ENCODE measurements at places on chromosomes 16 and 17.

DNA sequence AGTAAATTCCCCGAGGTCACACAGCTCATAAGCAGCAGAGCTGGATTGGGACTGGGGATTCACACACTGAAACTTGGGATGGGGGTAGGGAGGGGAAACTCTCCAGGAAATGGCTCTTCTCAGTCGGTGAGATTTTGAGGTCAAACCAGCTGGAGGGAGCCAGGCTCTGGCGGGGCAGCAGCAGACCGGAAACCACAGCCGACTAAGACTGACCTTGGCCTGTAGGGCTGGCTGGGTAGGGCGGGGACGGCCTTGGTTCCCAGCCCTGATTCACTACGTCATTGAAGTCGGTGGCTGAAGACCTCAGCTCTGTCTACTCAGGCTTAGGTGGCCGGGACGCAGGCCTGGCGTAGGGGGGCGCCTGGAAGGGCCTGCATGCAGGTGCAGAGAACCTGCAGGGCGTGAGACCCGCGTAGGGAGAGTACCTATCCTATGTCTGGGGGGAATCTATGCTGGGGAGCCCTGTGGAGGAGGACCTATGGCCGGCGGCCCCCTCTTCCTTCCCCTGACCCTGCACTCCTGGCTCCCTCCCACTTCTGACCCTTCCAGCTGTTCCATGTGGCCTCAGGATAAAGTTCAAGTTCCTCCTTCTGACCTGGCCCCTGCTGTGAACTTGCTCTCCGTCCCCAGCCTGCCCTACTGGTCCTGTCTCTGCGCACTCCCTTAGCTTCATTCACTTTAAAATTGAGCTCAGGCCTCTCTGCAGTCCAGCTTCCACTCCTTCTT lies 11.9 kb upstream of the SLC4A1 start:
- DNase-seq: no peak

- no peak for DNase-seq
Observed at GRCh38 chr17:49439305-49439672, 24.6 kb upstream of the PHB1 start.

DNA sequence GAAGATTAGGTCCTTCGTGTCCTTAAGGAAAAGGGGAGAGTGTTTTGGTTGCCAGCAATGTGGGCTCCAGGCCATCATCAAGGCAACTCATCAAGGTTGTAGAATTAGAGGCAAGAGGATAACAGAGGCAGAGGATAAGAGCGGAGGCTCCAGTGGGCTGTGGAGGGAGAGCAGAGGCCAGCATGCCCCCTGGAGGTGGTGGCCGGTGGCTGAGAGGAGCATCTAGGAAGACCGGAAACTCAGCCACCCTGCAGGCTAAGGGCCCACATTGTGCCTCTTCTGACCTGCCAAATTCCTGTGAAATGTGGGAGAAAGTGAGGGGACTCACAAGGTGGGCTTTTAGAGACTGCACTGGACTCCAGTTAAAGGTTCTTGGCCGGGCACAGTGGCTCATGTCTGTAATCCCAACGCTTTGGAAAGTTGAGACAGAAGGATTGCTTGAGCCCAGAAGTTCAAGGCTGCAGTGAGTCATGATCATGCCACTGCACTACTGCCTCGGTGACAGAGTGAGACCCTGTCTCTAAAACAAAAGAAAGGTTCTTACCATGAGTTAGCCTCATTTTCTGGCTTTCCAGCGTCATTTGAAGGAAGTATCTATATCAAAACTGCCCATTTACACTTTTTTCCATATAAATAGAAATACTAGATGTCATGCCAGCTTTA lies 62.7 kb upstream of the ADORA2B start:
- no peak for DNase-seq

DNA sequence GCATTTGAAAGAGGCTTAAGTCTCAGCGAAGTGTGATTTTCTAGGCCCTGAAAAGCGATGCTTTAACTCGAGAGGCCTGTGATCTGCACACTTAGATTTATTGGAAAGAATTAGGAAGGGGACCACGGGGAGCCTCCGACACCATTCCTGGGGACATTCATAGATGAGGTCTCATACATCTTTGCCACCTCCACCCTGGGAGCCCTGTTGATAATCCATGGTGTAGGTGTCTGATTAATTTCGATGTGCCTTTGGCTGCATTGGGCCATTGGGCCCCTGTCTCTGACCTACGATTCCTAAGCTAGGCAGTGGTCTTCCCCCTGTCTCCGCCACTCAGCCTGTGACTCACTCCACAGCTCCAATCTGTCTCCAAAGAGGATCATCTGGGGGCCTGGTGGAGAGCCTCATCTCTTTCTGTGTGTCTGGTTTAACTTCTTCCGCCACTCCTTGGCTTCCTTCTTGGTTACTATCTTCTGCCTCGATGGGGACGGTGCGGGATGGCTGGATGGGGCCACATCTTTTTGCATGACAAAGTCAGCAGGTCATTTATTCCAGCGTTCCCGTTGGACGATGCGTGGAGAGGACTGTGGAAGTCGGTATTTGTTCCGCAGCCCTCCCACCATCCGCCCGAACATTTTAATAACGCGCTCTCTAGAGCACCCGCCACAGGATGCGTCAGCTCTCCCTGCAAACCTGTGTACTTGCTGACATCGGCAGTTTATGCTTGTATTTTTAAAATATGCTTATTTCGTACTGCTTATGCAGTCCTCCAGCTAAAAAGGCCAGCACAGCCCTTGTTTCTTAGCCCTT lies 109.3 kb downstream of the IRX3 start:
- no peak for DNase-seq

GRCh38 chr17:72104164-72104862 lies 16.5 kb upstream of the SOX9 start:
- DNase-seq: no peak

- no peak for DNase-seq
Observed at GRCh38 chr17:75840799-75841164, 3.4 kb downstream of the UNC13D start.

DNA sequence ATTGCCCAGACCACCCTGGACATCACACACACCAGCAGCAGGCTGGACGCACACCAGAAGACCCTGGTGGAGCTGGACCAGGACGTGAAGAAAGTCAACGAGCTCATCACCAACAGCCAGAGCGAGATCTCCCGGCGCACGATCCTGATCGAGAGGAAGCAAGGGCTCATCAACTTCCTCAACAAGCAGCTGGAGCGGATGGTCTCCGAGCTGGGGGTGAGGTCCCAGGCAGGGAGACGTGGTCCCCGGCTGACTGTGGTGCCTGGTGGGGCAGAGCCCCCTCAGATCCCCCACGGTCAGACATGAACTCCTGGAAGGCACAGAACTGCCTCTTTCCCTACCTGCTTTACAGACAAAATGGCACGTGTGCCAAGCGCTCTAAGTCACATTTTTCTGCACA lies 16.6 kb upstream of the GAA start:
- no peak for DNase-seq

GRCh38 chr16:68055395-68055794 lies 29.8 kb upstream of the NFATC3 start:
- no peak for DNase-seq

GRCh38 chr16:3458278-3458851 lies 14.9 kb downstream of the NAA60 start:
- DNase-seq: no peak

- no peak for DNase-seq
Observed at GRCh38 chr17:36844601-36845000, 92.7 kb upstream of the LHX1 start.

DNA sequence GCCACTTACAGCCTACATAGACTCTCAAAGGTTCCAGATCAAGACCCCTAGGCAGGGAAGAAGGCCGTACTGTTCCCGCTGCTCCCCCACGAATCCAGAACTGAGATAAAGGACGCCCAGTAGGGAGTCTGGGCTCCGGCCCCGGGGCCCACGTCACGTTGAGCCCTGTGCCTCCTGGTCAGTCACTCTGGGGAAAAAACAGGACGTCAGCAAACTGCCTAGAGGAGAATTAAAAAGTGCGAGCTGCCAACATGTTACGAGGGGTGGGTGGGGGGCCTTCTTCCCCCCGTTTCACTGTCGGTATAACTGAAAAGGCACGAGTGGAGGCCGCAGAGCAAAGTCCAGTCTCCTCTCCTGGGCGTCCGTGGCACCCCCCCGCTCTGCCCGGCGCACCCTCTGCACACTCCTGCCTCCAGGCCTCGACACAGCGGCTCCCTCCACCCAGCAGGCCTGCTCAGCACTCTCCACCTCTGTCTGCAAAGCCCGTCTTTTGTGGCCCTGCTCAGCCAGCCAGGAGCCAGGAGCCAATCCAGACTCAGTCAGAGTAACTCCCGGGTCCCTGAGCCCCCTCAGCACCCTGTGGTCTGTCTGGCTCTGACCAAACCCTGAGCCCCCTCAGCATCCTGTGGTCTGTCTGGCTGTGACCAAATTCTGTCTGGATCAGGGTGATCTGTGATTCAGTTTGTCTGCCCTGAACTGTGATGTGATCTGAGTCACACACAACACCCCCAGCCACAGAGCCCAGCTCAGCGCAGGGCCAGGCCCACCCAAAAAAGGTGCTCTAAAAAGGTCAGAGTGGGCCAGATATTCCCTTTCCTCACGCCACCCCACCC lies 6.2 kb downstream of the ITGAE start:
- no peak for DNase-seq

DNA sequence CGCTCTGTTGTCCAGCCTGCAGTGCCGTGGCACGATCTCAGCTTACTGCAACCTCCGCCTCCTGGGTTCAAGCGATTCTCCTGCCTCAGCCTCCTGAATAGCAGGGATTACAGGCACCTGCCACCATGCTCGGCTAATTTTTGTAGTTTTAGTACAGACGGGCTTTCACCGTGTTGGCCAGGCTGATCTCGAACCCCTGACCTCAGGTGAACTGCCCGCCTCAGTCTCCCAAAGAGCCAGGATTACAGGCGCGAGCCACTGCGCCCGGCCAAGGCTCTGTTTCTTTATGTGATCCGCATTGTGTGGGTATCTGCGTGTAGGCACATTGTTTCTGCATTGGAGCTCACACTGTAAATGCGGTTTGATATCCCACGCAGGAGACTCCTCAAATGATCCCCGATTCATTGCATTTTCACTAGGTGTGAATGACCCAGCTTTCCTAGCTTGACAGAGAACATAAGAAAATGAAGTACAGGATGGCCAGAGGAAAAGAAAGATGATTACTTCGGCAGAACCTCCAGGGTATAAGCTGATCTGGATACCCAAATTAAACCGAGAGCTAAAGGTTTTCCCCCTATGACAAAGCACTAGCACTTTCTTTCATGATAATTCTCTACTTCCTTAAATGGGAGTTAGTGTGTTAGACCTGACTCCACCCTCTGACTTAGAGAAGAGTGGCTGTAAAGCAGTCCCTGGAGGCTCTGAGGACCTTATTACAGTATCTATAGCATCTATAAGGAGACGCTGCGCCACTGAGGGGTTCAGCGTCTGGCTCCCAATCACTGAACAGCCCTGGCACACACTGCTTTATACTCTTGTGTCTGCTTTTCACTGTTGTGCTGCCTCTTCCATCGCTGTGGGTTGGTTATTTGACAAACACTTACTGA lies 17.3 kb downstream of the COTL1 start:
- DNase-seq: no peak

- no peak for DNase-seq
Observed at GRCh38 chr17:41131979-41132378, 8.0 kb upstream of the KRTAP4-12 start.

GRCh38 chr16:84810518-84811273 lies 9.1 kb upstream of the CRISPLD2 start:
- no peak for DNase-seq
